Activated CD4-positive, alpha-beta T cell treated with anti-CD3 and anti-CD28 coated beads, Interleukin-2, amount 10 ng/mL, durations not matched to agents 7 days and 5 days (primary cell): ENCODE measurements at places on chromosomes 3 and 15.

- H3K4me1 ChIP-seq: peaks cover 26% of the 10 kb centered on the region
- H3K36me3 ChIP-seq: peaks cover 6% of the 10 kb centered on the region
- H3K4me3 ChIP-seq: no peak overlapping the region
- no peak overlapping the region for H3K27ac ChIP-seq
These were observed 33.6 kb downstream of the EAF1 start for GRCh38 chr3:15460891-15461531.

GRCh38 chr3:16279010-16279801, 14.2 kb downstream of the OXNAD1 start:
- H3K4me1 ChIP-seq: peaks cover 10% of the 10 kb centered on the region
- H3K27me3 ChIP-seq: no peaks in the 10 kb centered on the region
- no peak overlapping the region for H3K4me3 ChIP-seq

DNA sequence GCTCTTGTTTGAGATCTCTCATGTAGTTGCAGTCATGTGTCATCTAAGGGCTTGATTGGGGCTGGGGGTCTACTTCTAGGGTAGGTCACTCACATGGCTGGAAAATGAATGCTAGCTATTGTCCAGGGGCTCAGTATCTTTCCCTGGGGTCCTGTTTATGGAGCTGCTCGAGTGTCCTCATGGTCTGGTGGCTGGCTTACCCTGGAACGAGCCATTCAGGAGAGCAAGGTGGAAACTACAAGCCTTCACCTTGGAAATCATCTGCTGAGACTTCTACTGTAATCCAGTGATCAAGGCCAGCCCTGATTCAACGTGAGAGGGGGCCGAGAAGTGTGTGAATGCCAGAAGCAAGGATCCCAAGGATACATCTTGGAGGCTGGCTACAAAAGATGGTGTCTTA, 16.2 kb upstream of the RHCG start:
- H3K36me3 ChIP-seq: no peaks in the 10 kb centered on the region
- no peaks in the 10 kb centered on the region for H3K4me1 ChIP-seq
- no peak overlapping the region for H3K27ac ChIP-seq

DNA sequence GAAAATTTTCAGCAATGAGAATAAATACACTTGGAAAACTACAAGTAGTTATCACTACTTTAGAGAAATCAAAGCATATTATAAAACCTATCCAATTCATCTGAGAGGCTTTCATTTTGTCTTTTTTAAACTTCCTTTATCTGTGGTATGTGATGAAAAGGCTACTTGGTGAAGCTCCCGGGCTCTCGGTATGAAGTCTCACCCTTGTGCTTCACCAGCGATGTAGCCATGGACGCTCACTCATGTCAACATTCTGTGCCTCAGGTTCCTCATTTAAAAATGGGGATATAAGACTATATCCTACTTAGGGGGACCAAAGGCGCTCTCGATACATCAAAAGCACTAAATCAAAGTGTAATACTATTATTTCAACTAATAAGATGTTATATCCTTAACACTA, 14.9 kb downstream of the SATB1 start:
- no peaks in the 10 kb centered on the region for H3K27me3 ChIP-seq
- H3K36me3 ChIP-seq: peaks cover 84% of the 10 kb centered on the region
- no peak for DNase-seq
- peak overlapping the region; percentile 66 for H3K27ac ChIP-seq
- peaks cover 90% of the 10 kb centered on the region for H3K4me1 ChIP-seq

DNA sequence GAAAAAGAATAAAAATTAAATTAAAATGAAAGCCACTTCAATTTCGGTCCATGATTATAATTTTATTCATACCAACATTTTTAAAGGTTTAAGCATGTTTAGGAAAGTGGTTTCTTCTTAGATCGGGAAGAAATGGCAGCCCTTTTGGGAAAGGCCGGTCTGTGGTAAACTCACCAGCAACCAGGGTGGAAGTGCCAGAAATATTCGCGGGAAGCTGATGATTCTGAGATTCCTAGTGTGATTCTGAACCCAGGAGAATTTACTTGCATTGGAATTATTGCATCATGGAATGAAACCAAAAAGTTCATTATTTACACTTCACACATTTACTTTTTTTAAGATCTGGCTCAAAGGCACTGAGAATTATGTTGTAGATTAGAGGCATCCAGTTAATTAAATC, 97.2 kb upstream of the CCNL1 start:
- H3K4me1 ChIP-seq: no peaks in the 10 kb centered on the region
- peaks cover 2% of the 10 kb centered on the region for H3K27me3 ChIP-seq
- no peak overlapping the region for H3K4me3 ChIP-seq
- no peak for DNase-seq

DNA sequence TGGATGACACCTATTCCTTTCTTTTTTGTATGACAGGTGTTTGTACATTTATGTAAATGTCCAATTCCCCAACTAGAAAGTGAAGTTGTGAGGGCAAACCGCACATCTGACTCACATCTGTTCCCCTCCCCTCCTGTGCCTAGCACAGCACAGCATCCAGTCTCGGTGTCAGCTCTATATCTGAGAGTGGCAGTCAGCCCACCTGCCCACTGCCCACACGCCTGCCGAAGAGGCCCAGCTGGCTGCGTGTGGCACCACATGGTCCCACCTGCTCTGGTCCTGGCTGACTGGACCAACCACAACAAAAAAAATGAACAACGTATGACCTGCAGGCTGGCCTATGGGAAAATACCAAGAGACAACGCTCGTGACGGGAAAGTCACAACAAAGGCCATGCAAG, 62.8 kb downstream of the XXYLT1 start:
- H3K4me3 ChIP-seq: no peak overlapping the region
- peaks cover 3% of the 10 kb centered on the region for H3K36me3 ChIP-seq
- no peak for DNase-seq
- H3K27me3 ChIP-seq: no peaks in the 10 kb centered on the region
- peaks cover 12% of the 10 kb centered on the region for H3K4me1 ChIP-seq
